Caki2 (cell line): ENCODE measurements at places on chromosomes 7 and 10. TPM values are rescaled to one million over a fixed set of nuclear protein-coding genes. Genes with fewer than 3 reads are reported as not detected.

- no peak for DNase-seq
Observed at GRCh38 chr7:115135769-115136410, 214.0 kb downstream of the MDFIC start.

DNA sequence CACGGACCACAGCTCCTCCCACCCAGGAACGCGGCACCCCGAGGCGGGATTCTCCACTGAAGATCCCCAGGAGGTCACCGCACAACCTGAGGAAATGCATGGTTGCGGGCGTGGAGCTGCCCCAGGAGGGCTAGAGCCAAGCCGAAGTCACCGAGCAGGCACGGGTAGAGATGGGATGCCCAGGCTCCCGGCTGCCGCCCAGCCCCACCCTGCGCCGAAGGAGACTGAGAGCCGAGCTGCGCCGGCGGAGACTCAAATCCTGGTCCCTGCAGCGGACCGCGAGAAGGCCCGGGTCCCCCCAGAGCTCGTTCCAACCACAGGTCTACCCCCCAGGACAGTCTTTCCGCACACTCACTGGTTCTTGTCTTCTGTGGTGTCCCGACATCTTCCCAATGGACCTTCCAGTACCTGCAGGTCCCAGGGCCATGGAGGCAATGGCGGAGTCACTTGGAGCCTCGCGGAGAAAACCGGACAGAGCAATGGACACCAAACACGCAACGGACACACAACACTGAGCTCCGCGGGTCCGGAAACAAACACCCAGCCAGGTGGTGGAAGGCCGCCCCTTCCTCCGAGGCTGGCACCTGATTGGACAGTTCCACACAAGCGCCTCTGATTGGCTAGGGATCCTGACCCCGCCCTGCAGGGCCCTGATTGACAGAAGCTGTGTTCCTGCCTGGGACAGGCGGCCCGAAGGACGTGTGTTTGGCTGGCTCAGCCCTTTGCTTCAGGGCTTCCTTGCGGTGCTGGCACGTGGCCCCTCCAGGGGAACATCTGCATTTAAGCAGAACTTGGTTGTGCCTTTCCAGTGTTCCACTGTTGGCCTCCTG lies 331.9 kb upstream of the NUPR2 start:
- no peak for DNase-seq

GRCh38 chr10:104100795-104101194 lies 15.1 kb upstream of the COL17A1 start:
- DNase-seq, result no peak

DNA sequence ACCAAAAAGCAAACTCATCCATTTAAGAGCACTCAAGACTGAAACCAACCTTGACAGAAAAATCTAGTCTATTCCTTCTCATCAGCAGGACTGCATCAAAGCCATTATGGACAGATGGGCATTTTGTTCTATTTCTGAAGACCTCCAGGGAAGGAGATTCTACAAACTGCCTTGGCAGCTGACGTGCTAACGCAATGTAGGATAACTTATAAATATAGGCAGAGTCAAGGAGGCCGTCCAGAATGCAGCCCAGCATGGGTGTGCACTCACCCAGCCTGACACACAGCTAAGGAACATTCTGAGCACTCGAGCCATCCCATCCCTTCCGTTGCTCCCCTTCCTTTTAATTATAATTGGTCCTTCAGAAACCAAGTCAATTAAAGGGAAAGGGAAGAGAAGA lies 25.3 kb upstream of the NEBL start:
- DNase-seq, result no peak

BZW2 gene
- total RNA-seq, result 69.3 and 79.7 TPM in 2 replicates

UBTD1 gene
- total RNA-seq, result 13.0 and 23.3 TPM in 2 replicates

DNA sequence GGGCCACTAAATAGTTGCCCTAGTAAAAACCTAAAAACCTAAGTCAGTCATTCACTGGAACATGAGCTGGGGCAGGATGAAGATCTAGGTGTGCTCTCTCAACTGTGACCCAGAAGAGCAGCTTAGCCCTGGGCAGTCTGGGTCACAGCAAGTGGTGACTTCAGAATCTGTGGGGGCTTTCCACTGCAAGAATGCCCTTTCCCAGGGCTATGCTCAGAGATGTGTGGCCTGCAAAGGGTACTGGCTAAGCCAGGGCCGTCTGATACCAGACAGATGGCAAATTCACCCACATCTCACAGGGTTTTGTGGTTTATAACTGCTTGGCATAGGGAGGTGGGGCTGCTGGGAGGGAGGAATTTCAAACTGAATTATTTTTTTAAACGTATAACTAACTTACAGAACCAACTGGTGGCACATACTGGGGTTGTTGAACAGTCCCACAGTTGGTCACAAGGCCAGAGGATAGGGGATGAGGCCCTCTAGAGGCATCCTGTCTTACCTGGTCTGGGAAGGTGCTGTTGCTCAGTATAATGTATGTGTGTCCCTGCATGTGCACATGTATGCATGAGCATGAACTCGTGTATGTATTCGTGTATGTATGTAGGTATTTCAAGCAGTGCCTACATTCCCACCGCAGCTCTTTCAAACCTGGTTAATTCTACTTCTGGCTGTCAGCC lies 63.2 kb downstream of the PRPF18 start:
- peak; percentile 51 for DNase-seq

DNA sequence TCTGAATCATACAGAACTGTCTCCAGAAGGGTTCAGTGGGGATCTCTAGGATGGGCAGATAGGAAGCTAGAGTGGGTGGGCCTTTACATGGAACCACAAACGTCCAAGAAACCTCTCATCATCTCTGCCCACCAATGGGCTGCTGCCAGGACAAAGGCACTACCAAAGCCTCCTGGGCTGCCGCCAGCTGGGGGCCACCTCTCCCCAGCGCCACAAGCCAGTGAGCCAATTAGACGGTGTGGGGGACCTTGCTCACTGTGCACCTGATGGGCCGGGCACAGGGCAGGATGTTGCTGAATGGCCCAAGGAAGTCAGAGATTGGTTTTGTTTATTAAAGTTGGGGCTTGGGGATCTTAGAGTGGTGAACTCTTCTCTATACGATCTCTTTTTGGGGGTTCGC lies 242.1 kb downstream of the MGMT start:
- no peak for DNase-seq
